Muscle of back (tissue), 13 donors: ENCODE measurements at places on chromosomes 4 and X. TPM values are rescaled to one million over a fixed set of nuclear protein-coding genes. Genes with fewer than 3 reads are reported as not detected.
A peak's percentile ranks its signal among the peaks of the same experiment; 100 is the strongest.

GAGE2A gene
- not detected for polyA plus RNA-seq

- no peak for DNase-seq
Measured at GRCh38 chrX:150063138-150063518, 124.8 kb upstream of the EOLA2 start.

- DNase-seq, result no peak
Measured at GRCh38 chrX:9919632-9920172, 47.5 kb upstream of the CLDN34 start.

AMER1 gene
- 5.6 TPM for polyA plus RNA-seq

DNA sequence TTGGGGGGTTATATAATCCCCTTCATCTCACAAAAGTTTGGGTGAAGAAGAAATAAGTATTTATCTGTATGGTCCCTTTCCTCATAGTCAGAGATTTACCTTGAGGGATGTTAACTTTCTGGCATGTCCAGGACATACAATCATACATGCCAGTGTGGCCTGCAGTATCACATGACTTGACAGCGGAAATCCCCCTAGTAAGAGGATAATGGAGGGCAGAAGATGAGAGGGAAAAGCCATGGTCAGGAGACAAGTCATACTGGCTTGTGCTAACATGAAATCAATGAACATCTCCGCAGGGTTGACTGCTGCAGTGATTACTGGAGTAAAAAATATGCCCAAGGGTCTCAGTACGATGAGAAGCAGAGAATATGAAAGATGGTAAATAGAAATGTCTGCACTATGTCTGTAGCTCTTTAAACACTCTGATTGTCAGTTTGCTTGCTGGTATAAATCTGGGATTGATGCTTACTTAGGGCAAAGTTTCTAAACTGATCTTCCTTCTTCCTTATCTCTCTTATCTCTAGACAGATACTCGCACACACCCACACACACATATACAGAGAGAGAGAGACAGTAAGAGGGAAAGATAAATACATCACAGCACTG lies 1385.6 kb upstream of the ADGRL3 start:
- DNase-seq, result no peak

DNA sequence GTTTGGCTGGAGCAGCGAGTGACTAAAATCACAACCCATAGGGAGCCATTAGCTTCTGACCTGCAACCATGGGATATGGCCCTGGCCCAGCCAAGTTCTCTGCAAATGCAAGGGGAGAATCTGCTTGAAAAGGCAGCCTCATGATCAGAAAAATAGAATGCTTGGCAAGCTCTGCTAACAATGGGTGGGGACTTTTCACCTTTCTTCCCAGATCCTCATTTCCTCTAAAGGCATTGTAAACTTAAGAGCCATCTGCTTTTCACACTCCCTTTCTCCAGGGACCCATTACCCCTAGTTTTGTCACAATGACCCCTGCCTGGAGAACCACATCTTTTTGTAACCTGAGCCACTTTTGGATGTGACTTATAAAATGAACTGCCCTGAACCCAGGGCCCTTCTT lies 104.3 kb downstream of the PARM1 start:
- DNase-seq, result peak; percentile 69

GRCh38 chr4:54281054-54281766 lies 52.1 kb downstream of the PDGFRA start:
- DNase-seq, result peak; percentile 72

PDE5A gene
- 21.5 TPM for polyA plus RNA-seq

DNA sequence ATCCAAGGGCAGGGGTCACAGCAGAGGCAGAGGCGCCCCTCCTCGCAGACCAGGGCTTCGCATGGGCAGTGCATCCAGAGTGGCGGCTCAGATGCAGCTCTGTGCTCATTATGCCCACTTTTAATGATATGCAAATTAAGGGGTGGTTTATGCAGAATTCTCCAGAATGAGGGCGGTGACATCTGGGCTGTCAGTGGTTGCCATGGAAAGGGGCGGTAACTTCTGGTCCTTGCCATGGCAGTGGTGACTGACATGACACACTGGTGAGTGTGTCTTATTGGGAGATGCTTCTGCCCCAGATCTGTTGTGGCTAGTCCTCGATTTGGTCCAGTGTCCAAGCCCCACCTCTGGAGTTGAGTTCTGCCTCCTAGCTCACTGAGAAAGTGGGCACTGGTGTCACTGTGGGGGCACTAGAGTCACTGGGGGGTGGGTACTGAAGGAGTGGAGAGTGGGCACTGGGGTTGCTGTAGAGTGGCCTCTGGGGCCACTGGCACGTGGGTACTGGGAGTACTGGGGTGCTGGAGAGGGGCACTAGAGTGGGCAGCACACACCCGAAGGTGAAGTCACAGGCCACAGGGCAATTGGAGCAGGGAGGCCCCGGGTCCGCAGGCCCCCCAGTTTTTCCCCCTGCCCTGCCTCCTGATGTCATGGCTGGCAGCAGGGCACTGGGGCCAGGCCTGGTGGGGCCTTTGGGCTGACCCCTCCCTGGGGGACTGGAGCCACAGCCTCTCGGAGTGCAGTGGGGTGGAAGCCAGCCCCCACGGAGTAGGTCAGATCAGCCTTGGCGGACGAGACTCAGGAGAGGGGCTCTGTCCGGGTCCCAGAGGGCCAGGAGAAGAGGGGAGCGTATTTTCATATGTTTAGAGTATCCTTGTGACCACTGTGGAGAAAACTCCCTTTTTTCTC lies 98.6 kb upstream of the NKX1-1 start:
- no peak for DNase-seq

ZIC3 gene
- polyA plus RNA-seq, result 0.25 TPM

DNA sequence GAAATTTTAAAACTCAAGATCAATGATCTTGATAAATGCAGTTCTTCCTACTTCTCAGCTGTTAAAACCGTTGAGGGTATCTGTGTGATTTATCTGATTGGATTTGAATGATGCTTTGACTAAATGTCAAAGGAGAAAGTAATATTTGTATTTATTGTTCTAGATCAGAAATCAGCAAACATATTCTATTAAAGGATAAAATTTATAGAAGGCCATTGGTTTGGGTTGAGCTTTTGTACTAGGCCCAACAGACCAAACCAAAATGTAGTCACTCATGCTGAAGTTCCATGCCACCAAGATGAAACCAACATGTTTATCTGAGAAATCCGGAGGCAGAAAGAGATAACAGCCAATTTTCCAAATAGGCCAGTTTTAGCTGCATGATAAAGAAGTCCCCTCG lies 64.5 kb upstream of the BMP2K start:
- DNase-seq, result no peak

GRCh38 chr4:158782551-158783360 lies 13.9 kb downstream of the FNIP2 start:
- DNase-seq, result no peak

DNA sequence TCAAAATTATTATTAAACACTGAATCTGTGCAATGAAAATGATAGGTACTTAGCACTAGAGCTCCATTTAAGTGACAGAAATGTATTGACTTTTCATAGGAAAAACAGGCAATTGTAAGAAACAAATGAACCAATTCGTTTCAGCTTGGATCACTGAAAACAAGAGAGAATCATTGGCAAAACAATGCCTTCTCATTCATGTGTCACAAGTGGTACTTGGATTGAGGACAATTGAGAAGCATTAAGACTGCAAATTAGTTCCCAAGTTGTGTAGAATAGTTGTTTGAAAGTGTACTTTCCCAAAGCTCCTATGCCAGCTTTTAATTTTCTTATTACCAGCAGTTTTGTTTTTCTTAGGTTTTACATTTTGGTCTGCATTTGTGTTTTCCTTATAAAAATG lies 20.6 kb downstream of the CNKSR2 start:
- DNase-seq, result no peak

GRCh38 chr4:22873899-22874298 lies 181.2 kb downstream of the GBA3 start:
- no peak for DNase-seq

DNA sequence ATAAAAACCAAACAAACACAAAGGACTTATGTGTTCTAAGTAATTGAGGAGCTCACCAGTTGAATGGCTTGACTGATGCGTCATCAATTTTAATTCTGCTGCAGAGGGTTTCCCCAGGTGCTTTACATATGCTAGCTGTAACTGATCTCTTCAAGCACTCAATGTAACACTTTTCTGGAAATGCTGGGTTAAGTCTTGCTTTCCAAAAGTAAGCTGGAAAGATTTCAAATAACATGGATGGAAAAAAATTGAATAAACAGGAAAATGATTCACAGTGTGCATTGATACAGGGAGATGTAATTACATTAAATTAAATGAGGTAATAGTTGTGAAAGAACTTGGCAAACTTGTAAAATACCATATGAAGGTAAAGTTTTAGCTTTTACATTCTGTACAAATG lies 186.7 kb upstream of the WDFY3 start:
- peak; percentile 62 for DNase-seq

DNA sequence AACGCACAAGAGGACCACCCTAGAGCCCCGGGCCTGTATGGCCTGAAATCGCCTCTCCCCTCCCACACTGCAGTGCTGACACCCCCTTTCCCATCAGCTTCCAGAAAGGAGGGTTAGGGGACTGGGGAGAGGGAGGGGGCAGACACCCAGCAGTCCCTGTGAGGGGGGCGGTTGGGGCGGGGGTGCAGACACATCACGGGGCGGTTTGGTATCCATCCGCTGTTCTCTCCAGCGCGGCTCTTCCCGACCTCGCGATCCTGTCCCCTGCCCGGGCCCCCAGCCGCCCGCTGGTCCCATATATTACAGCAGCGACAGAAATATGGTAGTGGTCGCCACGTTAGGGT lies 404 bp upstream of the GPRASP2 start:
- DNase-seq, result no peak

GRCh38 chrX:40166582-40166981 lies 68.8 kb upstream of the BCOR start:
- no peak for DNase-seq

ANTXR2 gene
- polyA plus RNA-seq, result 112 TPM

GRCh38 chrX:110847334-110847733 lies 51.7 kb upstream of the CHRDL1 start:
- DNase-seq, result peak; percentile 71

- no peak for DNase-seq
Measured at GRCh38 chrX:153643431-153644351, 3.3 kb upstream of the DUSP9 start.

DNA sequence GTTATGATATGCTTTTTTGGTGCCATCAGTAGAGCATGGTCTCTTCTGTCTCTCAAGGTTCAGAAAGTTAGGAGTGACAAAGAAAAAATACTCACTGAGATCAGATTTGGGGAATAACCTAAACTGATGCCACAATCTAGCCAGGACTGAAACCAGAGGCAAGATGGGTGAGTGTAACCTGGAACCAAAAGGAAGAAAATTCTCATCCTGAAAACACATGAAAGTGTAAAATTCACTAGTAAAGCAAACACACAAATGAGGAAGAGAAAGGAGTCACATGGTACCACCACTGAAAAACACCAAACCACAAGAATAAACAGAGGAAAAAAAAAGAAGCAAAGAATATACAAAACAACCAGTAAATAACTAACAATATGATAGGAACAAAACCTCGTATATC lies 96.4 kb downstream of the ANXA10 start:
- DNase-seq, result no peak

DNA sequence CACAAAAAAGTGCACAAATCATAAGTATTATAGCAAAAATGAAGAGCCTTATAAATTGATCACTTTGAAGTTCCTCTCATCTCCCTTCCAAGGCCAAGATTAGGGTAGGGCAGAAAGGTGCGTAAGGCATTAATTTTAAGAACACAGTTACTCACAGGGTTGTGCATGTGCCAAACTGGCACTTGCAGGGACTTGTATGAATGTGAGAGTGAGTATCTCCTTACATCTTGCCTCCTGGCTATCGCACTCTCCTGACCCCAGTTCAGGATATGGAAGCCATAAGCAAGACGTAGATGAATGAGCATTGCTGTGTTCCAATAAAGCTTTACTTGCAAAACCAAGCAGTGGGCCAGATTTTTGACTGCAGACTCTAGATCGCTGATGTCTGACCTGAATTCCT lies 510.1 kb upstream of the AADAT start:
- DNase-seq, result no peak

DNA sequence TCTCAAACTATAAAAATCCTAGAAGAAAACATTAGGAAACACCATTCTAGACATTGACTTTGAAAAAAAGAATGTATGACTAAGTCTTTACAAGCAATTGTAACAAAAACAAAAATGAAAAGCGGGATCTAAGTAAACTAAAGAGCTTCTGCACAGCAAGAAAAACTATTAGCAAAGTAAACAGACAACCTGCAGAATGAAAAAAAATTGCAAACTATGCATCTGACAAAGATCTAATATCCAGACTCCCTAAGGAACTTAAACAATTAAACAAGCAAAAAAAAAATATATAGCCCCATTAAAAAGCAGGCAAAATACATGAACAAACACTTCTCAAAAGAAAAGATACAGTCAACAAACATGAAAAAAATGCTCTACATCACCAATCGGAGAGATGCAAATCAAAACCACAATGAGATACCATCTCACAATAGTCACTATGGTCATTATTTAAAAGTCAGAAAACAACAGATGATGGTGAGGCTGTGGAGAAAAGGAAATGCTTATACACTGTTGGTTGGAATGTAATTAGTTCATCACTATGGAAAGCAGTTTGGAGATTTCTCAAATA lies 168.1 kb downstream of the EPHA5 start:
- DNase-seq, result peak; percentile 51

MAOB gene
- polyA plus RNA-seq, result 1.3 TPM

DNA sequence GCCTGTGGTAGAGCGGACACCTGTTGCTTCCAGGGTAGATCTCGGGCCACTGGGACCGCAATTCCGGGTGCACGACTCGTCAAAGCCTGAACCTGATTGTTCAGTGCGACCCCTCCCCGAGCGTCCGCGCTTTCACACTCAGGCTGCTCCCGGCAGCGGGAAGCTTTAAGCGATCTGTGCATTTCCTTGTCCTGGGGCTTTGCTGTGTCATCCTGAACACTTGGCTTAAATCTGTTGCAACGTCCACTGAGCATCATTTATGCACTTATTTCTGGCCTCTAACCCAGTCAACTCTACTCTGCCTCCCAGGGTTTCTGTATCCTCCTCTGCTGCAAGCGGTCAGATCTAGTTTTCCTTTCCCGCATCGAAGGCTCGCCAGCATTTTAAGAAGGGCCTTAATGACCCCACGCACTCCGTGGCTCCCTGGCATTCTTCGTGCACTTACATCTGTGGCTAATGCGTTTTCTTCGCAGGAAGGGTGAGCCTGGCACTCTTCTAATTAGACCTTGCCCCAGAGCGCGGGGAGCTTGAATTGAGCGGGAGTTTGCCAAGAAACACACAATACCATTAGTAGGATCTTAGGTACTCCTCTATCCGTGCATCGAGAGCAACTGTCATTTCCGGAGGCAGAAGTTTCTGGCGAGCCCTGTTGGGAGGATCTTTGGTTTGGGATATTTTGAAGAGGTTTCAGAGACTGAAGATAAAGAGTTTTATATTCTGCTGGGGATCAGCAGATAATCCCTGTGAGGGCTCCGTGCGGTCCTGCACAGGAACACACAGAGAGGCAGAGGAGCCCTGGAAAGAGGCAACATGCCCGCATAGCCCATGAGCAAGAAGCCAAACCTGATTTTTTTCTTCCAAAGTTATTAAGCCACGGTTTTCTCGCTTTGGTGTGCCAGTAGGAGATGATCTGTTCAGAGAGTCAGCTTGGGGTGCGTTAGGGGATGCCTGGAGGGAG lies 654 bp upstream of the DDIT4L start:
- DNase-seq, result peak; percentile 70

- no peak for DNase-seq
Measured at GRCh38 chr4:84235126-84235944, 263.8 kb downstream of the NKX6-1 start.
